Naive thymus-derived CD4-positive, alpha-beta T cell (primary cell): ENCODE measurements at places on chromosomes 2 and 18. TPM values are rescaled to one million over a fixed set of nuclear protein-coding genes. Genes with fewer than 3 reads are reported as not detected.

The DLGAP1 gene
- not detected for polyA plus RNA-seq

The GAL3ST2 gene
- not detected for polyA plus RNA-seq

The ACMSD gene
- not detected for polyA plus RNA-seq

The RTTN gene
- 8.3 TPM for polyA plus RNA-seq

The NPHP1 gene
- 0.54 TPM for polyA plus RNA-seq

The SCN2A gene
- not detected for polyA plus RNA-seq

The FAM237A gene
- polyA plus RNA-seq, result not detected

The AUP1 gene
- 73.6 TPM for polyA plus RNA-seq

The GALR1 gene
- polyA plus RNA-seq, result not detected

The ALPG gene
- not detected for polyA plus RNA-seq

The TNFAIP6 gene
- polyA plus RNA-seq, result not detected

DNA sequence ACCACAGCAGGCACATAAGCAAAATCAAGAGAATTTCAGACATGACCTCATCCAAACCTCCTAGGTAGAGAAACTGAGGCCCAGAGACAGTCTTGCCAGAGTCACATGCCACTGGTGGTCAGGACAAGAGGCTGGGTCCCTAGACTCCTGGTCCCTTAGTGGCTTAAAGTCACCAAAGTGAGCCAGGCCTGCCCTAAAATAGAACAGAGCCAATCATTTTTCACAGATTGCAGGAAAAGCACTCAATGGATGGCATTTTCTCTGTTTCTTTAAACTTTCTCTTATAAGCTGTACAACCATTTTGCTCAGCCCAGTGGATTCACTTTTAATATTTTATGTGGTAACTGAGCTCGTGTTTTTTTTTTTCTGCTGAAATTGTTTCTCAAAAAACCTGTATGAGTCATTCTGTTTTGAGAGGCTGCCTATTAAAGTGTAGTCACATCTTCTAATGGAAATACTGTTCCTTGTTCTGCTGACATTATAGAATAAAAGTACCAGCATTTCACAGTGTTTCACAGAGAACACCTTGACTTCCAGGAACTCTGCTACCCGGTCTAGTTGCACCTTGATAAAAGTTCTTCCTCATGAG is 29.6 kb downstream of the STEAP3 start:
- H3K27ac ChIP-seq, result no peak overlapping the region
- H3K4me1 ChIP-seq, result no peaks in the 10 kb centered on the region
- H3K4me3 ChIP-seq, result no peak overlapping the region
- H3K27me3 ChIP-seq, result no peaks in the 10 kb centered on the region

DNA sequence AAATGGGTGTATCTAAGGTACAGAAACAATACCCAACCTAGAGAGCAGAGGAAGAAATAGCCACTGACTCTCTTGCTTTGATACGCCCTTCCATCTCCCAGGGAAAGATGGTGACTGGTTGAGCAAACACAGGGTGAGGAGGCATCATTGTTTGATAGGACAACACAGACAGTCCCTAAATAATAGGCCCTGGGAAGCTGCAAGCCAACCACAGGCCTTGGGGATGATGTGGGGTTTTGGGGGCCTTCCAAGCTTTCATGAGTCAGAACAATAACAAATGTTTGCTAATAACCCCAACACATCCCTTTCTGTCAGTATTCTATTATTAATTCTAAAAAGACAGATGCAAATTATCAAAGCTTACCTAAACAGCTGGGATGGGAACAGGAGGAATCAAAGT is 9.8 kb downstream of the LGALSL start:
- no peaks in the 10 kb centered on the region for H3K27me3 ChIP-seq
- H3K27ac ChIP-seq, result no peak overlapping the region
- H3K4me3 ChIP-seq, result no peak overlapping the region
- no peaks in the 10 kb centered on the region for H3K4me1 ChIP-seq

DNA sequence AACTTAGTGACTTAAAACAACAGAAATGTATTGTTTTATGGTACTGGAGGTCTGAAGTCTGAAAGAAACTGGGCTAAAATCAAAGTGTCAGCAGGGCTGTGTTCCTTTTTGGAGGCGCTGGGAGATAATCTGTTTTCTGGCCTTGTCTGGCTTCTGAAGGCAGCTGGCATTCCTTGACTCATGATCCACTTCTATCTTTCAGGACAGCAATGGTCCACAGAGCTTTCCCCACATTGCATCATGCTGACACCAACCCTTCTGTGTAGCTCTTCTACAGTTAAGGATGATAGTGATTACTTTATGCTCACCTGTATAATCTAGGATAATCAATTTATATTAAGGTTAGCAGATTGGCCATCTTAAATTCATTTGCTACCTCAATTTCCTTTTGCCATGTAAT is 392.1 kb downstream of the TDRD15 start:
- H3K36me3 ChIP-seq, result no peaks in the 10 kb centered on the region

- H3K27me3 ChIP-seq, result no peaks in the 10 kb centered on the region
- H3K4me3 ChIP-seq, result no peak overlapping the region
- H3K4me1 ChIP-seq, result no peaks in the 10 kb centered on the region
- DNase-seq, result peak; percentile 32
- no peaks in the 10 kb centered on the region for H3K36me3 ChIP-seq
- H3K27ac ChIP-seq, result no peak overlapping the region
Observed at GRCh38 chr2:25700221-25700660, 26.9 kb upstream of the DTNB start.

GRCh38 chr2:146108993-146109392 is 1589.1 kb upstream of the ZEB2 start:
- no peaks in the 10 kb centered on the region for H3K36me3 ChIP-seq
- no peak overlapping the region for H3K27ac ChIP-seq
- no peak overlapping the region for H3K4me3 ChIP-seq
- H3K27me3 ChIP-seq, result no peaks in the 10 kb centered on the region
- no peaks in the 10 kb centered on the region for H3K4me1 ChIP-seq
- no peak for DNase-seq

DNA sequence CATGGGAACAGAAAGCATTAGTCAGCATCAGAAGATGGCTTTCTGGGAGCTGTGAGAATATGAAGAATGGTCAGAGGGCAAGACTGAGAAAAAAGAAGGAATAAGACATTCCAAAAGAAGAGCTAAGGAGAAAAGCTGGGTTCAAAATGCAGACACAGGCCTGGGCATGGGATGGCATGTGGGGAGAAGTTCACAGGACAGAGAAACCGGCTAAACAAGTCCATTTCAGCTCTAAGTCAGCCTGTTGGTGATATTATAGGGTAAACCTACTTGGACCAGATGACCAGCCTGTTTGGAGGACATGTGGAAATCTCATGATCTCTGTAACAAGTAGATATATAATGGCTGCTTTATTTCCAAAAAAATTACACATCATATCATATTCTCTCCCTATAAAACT is 91.7 kb upstream of the MEIS1 start:
- no peak overlapping the region for H3K4me3 ChIP-seq
- DNase-seq, result no peak
- no peaks in the 10 kb centered on the region for H3K4me1 ChIP-seq
- no peaks in the 10 kb centered on the region for H3K36me3 ChIP-seq
- no peak overlapping the region for H3K27ac ChIP-seq
- H3K27me3 ChIP-seq, result no peaks in the 10 kb centered on the region

- no peak overlapping the region for H3K27ac ChIP-seq
- no peak overlapping the region for H3K4me3 ChIP-seq
- H3K36me3 ChIP-seq, result no peaks in the 10 kb centered on the region
- DNase-seq, result no peak
- no peaks in the 10 kb centered on the region for H3K27me3 ChIP-seq
- H3K4me1 ChIP-seq, result no peaks in the 10 kb centered on the region
Observed at GRCh38 chr2:175312137-175312536, 130.6 kb upstream of the ATP5MC3 start.

- H3K4me1 ChIP-seq, result no peaks in the 10 kb centered on the region
- no peak overlapping the region for H3K4me3 ChIP-seq
- no peaks in the 10 kb centered on the region for H3K27me3 ChIP-seq
- no peak overlapping the region for H3K27ac ChIP-seq
- H3K36me3 ChIP-seq, result no peaks in the 10 kb centered on the region
- no peak for DNase-seq
Observed at GRCh38 chr18:42437646-42438045, 482.6 kb downstream of the PIK3C3 start.

- DNase-seq, result no peak
- H3K27ac ChIP-seq, result no peak overlapping the region
- no peak overlapping the region for H3K4me3 ChIP-seq
- H3K36me3 ChIP-seq, result no peaks in the 10 kb centered on the region
Observed at GRCh38 chr2:31577143-31577542, 3.6 kb downstream of the SRD5A2 start.

- no peaks in the 10 kb centered on the region for H3K27me3 ChIP-seq
- no peaks in the 10 kb centered on the region for H3K36me3 ChIP-seq
- no peak for DNase-seq
- no peak overlapping the region for H3K4me3 ChIP-seq
- no peak overlapping the region for H3K27ac ChIP-seq
- H3K4me1 ChIP-seq, result no peaks in the 10 kb centered on the region
Observed at GRCh38 chr18:44911260-44911659, 230.6 kb downstream of the SETBP1 start.

DNA sequence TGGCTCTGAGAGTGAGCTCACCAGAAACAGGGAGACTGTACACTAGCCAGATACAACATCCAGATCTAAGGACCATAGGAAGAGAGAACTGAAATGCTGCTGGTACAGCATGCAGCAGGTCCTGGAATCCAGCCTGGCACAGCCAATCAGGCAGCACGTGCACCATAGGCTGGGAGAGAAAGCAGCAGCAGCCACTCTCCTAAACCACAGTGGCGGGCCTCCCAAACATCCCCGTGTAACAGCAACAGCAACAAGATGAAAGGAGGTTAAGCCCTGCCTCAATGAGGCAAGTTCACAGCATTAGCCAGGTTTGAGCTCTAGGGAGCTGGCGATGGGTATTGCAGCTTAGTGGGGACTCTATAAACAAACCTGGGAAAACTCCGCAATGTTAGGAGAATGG is 192.0 kb downstream of the EPHA4 start:
- no peak overlapping the region for H3K27ac ChIP-seq
- H3K4me3 ChIP-seq, result no peak overlapping the region
- no peaks in the 10 kb centered on the region for H3K27me3 ChIP-seq
- H3K36me3 ChIP-seq, result no peaks in the 10 kb centered on the region

DNA sequence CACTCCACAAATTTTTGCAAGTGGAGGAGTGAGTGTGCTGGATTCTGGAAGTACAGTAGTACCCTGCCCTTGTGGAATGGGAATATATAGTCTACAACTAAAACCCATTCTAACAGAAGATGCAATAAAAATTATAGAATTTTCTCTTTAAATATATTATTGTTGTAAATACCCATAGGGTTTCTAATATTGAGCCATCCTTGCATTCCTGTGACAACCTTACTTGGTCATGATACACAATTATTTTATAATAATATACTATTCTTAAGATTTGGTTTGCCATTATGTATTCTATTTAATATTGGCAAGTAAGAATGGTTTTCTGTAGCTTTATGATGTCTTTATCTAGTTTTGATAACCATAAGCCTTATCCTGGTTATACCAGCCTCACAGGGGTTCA is 52.2 kb downstream of the EML6 start:
- H3K4me3 ChIP-seq, result no peak overlapping the region
- H3K27ac ChIP-seq, result no peak overlapping the region
- no peaks in the 10 kb centered on the region for H3K36me3 ChIP-seq
- H3K27me3 ChIP-seq, result no peaks in the 10 kb centered on the region

DNA sequence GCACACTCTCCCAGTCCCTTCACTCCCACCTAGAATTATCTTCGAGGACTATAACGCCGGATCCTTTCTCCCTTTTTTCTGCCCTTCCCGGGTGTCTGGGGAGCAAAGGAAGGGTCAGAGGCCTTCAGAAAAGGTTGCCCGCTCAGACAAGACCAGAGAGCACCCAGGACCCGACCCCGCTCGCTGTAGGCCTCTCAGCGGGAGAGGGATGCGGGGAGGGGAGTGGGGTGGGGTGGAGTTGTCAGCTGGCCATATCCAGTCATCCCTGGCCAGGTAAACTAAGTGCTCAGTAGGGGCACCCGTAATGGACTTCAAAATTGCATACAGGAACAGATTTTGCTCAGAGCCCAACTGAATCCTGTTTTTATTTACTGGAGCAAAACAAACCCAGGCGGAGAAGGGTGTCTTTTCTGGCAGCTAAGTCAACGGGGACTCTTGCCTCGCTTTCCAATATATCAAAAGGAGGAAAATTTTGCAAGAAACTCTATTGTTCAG is 65.0 kb downstream of the NOL4 start:
- no peaks in the 10 kb centered on the region for H3K36me3 ChIP-seq
- H3K27ac ChIP-seq, result no peak overlapping the region
- DNase-seq, result no peak
- H3K27me3 ChIP-seq, result peaks cover 2% of the 10 kb centered on the region
- H3K4me3 ChIP-seq, result no peak overlapping the region

- H3K27me3 ChIP-seq, result no peaks in the 10 kb centered on the region
- H3K4me1 ChIP-seq, result no peaks in the 10 kb centered on the region
- H3K36me3 ChIP-seq, result no peaks in the 10 kb centered on the region
- DNase-seq, result no peak
- no peak overlapping the region for H3K27ac ChIP-seq
Observed at GRCh38 chr2:9057939-9058761, 54.7 kb upstream of the MBOAT2 start.

DNA sequence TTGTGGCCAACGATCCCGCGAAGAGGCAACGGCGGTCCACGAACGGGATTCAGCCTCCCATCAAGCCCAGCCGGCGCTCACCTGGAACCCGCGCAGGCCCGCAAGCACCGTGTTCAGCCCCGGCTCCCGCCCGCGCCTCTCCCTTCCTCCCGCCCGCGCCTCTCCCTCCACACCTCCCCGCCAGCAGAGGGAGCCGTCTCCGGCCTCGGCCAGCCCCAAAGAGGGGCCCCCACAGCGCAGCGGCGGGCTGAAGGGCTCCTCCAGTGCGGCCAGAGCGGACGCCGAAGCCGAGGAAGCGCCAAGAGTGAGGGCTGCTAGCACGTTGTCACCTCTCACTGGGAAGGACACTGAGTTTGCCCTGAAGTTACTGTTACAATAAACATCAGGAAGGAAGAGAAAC is 55.3 kb upstream of the LAPTM4A start:
- H3K4me3 ChIP-seq, result no peak overlapping the region
- no peak overlapping the region for H3K27ac ChIP-seq
- no peaks in the 10 kb centered on the region for H3K4me1 ChIP-seq
- no peaks in the 10 kb centered on the region for H3K27me3 ChIP-seq

DNA sequence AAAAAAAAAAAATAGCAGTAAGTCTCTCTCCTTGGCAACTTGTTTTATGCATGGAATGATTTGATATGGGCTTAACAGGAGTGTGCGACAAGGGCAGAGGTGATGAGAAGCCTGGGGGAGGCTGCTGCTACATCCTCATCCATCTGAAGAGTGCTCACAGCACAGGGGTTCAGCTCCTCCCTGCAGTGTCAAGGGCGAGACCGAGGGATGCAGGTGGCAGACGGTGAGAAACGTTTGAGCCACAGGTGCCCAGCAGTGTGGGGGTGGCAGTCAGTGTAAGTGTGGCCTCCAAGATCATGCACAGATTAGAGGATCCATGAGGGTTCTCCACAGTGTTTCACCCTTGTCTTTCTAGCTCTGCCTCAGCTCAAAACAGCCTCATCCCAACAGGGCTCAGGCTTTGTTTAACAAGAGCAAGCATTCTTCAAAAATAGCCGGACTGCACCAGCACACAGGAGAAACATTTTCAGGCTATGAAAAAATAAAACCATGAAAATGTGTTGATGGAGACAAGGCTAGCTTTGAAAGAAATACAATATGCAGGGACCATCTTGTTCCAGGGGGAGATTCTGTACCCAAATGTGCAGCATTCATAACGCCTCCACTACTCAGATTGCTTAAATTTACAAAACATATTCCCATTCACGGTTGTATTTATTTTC is 324.5 kb upstream of the MYT1L start:
- no peaks in the 10 kb centered on the region for H3K27me3 ChIP-seq
- peaks cover 7% of the 10 kb centered on the region for H3K4me1 ChIP-seq
- no peaks in the 10 kb centered on the region for H3K36me3 ChIP-seq
- H3K27ac ChIP-seq, result no peak overlapping the region
- H3K4me3 ChIP-seq, result no peak overlapping the region

- H3K27ac ChIP-seq, result no peak overlapping the region
- no peaks in the 10 kb centered on the region for H3K27me3 ChIP-seq
- no peak overlapping the region for H3K4me3 ChIP-seq
- DNase-seq, result no peak
- H3K4me1 ChIP-seq, result no peaks in the 10 kb centered on the region
- no peaks in the 10 kb centered on the region for H3K36me3 ChIP-seq
Observed at GRCh38 chr18:75654851-75655751, 227.6 kb upstream of the SMIM21 start.
